ENCODE measurements at places on chromosomes 12 and 14.

DNA sequence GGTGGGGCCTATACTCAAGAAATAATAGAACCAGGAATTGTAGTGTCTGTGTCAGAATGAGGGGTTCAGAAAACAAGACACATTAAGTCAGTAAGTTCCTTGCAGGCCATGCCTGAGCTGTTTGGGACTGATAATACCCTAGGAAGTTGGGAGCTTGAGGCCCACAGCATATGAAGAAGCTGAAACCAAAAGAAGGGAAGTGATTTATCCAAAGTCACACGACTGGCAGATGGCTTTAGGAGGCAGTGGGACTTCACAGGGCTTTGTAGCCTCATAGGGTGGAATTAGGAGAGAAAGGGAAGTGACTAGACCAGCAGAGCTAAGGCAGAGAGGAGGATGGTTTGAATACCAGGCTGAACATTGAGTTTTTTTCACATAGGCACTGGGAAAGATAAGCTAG is 56.6 kb upstream of the SRSF5 start:
- DNase-seq = no peak

DNA sequence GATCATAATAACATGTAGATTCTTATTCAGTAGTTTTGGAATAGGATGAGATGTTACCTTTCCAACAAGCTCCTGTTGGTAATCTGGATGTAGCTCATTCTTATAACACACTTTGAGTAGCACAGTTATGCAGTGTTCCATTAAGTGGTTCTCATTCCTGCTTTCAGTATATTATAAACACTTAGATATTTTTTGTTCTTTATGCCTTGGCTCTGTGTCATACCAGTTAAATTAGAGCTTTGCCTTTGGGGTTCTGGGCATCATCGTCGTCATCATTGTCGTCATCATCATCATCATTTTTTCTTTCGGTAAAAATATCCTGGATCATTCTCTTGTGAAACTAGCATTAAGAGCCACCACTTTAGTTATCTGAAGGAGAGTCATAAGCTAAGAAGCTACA is 87.5 kb downstream of the FUT8 start:
- DNase-seq = no peak

DNA sequence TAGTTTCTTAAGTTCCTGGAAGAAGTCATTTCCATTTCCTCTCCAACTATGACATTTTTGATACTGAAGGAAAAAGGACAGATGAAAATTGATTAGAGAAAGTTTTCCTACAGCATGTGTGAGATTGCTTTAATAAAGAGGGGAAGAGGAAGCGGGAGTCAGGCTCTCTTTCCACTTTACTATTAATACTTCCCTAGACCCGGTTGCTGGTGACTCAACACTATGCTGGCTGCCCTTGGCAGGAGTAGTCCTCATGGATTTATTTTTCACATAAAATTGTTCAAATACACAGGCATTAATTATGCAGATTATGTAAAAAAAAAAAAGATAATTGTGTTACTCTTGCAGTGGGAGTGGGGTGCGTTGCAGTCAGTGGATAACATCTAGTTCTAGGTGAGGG is 293.4 kb downstream of the EGLN3 start:
- no peak for DNase-seq

DNA sequence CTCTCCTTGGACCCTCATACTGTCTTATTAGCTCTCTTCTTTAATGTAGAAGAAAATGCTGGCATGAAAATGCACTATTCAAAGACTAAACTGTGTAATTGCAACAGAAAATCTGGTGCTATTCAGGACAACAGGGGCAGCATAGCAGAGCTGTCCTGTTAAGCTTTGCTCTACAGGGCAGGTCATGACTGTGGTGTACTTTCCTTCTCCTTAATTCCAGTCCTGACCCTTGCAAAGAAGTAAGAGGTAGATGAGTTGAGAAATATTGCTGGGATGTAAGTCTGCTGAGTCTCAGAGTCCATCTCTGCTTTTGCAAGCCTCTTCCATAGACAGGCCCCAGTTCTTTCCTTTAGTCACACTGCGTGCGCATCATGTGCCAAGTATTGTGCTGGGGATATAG is 52.6 kb upstream of the STK38L start:
- no peak for DNase-seq

GRCh38 chr14:27063959-27064358 is 466.1 kb upstream of the NOVA1 start:
- DNase-seq = no peak

DNA sequence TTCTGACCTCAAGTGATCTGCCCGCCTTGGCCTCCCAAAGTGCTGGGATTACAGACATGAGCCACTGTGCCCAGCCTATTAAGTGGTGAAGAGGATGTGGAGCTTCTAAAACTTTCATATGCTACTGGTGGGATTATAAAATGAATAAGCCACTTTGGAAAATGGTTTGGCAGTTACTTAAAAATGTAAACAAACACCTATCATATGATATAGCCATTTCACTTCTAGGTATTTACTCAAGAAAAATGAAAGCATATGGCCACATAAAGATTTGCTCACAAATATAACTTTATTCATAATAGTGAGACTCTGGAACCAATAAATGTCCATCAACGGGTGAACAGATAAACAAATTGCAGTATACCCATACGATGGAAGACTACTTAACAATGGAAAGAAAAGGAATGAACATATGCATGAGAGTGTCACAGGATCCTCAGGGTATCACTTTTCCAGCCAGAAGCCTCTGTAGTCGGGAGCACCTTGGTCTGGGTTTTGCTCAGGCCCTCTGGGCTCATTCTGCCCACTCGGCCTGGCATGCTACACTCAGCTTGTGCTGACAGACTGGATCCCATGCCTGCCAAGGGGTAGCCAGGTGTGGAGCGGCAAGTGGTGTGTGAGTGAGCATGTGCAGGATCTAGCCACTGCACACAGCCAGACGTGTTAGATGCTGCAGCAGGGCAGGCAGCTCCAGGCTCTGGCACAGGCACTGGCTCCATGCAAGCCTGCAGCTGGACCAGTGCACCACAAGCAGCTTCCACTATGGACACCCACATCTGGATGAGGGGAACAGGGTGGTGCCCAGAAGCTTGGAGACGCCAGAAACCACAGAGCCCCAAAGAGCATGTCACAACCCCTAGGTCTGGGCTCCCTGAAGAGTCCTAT is 213.2 kb upstream of the DIO3 start:
- no peak for DNase-seq

- no peak for DNase-seq
Measured at GRCh38 chr12:123358035-123358434, 6.6 kb downstream of the SBNO1 start.

GRCh38 chr14:102907303-102907844 is 15.1 kb upstream of the AMN start:
- DNase-seq = no peak

DNA sequence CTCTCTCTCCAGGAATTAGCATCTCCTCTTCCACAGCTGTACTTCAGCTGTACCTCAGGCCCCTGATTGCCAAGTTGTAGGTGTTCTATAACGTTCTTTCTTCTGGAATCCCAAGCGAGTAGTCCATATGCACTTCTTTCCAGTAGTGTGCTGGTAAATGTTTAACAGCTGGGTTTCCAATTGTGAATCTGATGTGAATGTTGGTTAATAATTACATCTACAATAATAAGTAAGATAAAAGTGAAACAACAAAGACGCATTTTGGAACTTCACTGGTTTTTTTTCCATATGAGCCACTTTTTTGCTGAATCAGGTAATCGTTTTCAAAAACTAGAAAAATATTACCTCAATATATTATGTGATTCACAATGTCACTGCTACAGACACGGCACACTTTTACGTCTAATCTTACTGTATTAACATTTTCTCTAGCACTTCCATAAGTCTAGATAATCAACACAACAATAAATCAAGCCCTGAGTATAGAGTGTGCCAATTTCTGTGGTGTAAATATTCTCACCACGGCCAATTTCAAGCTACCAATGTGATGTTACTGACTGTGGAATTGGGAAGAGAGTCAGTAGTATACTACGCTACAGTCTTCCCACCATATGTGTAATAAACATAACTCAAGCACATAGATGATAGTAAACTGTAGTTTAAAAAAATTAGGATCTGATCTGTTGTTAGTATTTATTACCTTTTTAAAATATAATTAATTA is 113.0 kb downstream of the ZFP36L1 start:
- no peak for DNase-seq

GRCh38 chr14:66628636-66629035 is 120.7 kb downstream of the GPHN start:
- no peak for DNase-seq

GRCh38 chr12:104056419-104056972 is 6.5 kb upstream of the GLT8D2 start:
- DNase-seq = no peak

DNA sequence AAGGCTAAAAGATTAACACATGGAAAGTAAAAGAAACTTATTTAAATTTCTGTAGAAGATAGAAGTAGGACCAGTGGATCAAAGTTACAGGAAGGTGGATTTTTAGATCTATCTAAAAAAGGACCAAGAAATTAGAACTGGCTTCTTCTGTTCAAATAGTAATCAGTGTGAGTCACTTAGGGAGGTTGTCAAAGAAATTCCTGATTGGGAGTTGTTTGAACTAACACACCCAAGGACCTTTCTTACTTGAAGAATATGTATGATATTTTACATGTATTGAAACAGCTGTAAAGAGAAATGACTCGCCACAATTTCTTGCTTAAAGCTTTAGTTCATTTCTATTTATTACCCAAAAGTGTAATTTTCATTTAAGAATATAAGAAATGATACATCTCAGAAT is 256.9 kb downstream of the RAD51B start:
- DNase-seq = no peak

GRCh38 chr14:64955297-64955696 is 12.8 kb upstream of the GPX2 start:
- no peak for DNase-seq

DNA sequence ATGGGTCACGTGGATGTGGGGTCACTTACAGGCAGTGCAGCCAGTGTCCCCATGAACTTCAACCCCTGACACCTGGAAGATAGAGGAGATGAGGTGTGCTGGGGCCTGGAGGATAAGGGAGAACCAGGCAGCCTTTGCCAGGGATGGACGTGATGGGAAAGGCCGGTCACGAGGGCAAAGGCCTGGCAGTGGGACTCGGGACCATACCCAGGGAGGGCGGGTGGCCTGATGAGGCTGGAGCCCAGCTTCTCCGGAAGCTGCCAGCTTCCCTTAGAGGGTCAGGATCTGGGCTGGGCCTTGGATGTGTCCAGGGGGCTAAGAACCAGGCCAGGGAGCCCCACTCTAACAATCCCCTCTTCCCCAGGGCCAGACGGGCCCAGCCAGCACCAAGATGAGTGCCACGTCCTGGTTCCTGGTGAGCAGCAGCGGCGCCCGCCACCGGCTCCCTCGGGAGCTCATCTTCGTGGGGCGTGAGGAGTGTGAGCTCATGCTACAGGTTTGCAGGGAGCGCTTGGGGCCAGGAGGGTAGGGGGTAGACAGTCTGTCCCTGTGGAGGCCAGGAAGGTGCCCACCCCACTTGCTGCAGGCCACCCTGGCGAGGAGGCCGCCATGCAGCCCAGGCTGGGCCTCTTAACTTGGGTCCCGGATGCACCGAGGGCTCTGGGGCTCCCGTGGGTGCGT is 3.1 kb downstream of the CEP170B start:
- no peak for DNase-seq

DNA sequence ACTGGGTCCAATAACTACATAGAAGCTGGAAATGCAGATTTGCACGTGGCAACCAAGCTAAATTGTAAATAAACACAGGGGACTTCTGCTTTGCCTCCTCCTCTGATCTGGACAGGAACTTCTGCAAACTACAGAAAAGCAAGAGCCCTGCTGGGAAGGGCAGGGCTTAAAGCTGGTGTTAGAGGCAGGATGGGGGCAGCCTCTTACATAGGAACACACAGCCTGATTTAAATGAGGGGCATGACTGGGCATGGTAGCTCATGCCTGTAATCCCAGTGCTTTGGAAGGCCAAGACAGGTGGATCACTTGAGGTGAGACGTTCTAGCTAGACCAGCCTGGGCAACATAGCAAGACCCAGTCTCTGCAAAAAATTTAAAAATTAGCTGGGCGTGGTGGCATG is 46.7 kb downstream of the ERH start:
- no peak for DNase-seq

GRCh38 chr12:57227315-57228115 is 2.0 kb upstream of the SHMT2 start:
- DNase-seq = no peak

Measured in SK-N-DZ (cell line).